ENCODE measurements at places on chromosomes 13 and 19.
A peak's percentile ranks its signal among the peaks of the same experiment; 100 is the strongest.

DNA sequence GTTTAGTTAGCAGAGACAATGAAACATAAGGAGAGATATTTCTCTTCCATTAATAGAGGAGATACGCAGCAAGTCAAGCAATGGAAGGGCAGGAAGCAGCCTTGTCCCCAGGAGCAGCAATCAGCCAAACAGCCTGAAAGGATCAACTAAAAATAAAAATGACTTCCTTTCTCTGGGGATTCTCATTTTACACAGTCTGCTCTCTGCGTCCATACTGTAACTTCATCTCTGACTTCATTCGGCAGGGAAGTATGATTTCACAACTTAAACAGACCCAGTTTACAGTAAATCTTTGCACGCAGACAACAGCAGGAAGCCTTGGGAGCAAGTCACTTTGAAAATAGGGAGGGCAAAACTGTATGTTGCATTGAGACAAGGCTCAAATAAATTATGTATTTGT lies 826.7 kb downstream of the DIAPH3 start:
- DNase-seq, result no peak

GRCh38 chr13:59643906-59644626 lies 519.7 kb downstream of the DIAPH3 start:
- no peak for DNase-seq

DNA sequence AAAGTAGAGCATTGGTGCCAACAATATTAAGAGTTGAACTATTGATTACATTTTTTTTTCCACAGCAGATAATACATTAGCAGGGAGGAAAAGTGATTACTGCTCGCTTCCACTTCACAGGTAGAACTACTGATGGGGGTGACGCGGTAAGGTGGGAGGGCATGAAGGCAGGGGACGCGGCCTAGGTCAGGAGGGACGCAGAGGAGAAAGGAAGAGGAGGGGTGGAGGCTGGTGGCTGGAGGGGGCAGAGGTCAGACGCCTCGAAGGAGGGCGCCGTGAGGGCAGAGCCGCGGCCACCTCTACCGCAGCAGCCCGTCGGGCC lies 287 bp upstream of the B3GLCT start:
- DNase-seq, result no peak

DNA sequence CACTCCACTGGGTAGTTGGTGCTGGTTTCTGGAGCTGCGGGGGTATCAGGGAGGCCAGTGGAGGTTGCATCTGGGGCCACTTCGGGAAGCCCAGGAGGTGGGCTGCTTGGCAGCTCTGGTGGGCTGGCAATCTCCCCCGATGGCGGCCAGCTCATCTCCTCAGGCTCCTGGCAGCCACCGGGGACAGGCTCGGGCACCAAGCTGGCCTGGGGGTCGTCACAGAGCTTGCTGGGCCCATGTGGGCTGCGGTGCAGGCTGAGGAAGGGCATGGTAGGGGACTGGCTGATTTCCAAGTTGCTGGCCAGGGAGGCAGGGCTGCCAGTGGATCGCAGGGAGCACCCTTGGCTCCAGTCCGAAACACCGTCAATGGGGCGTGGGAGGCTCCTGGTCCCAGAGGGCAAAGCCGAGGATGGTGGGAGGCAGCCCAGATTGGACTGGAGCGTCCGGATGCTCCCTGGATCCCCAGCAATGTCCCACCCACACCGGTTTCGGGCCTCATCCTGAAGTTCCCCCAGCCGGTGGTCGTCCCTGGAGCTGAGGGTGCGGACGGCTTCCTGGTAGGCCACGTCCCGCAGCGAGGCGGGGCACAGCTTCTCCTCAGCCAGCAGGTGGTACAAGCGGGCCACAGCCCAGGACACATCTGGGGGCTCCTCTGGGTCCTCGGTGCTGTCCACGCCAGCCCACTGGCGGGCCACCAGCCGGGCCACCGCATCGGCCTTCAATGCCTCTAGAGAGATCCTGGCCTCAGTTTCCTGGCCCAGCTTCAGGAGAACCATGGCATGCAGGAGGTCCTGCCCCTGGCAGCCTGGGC lies 13.8 kb downstream of the TICAM1 start:
- DNase-seq, result no peak

- peak; percentile 25 for DNase-seq
Observed at GRCh38 chr13:95494082-95494681, 58.3 kb upstream of the CLDN10 start.

GRCh38 chr19:55353803-55354697 lies 469 bp downstream of the COX6B2 start:
- DNase-seq, result peak; percentile 68

GRCh38 chr19:51760697-51761356 lies at the start of gene FPR2:
Gene FPR2 (plus strand): TSS chr19:51761180. CDS start chr19:51768659, 7,479 bp downstream.
- DNase-seq, result no peak

- no peak for DNase-seq
Observed at GRCh38 chr13:50866817-50867636, 23.5 kb upstream of the DLEU7 start.

DNA sequence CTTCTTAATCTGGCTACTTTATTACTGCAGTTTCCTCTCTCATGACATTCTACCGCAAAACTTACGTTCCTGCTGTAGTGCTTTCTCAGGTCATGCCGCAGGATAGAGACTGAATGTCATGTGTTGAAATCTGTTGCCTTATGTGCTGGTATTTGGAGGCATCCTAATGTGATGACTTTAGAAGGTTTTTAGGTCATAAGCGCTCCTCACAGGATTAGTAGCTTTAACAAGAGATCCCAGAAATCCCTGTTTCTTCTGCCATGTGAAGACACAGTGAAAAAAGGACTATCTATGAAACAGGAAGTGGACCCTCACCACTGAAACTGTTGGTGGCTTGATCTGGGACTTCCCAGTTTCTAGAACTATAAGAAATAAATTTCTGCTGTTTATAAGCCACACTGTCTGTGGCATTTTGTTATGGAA lies 209.3 kb downstream of the LACC1 start:
- DNase-seq, result no peak

DNA sequence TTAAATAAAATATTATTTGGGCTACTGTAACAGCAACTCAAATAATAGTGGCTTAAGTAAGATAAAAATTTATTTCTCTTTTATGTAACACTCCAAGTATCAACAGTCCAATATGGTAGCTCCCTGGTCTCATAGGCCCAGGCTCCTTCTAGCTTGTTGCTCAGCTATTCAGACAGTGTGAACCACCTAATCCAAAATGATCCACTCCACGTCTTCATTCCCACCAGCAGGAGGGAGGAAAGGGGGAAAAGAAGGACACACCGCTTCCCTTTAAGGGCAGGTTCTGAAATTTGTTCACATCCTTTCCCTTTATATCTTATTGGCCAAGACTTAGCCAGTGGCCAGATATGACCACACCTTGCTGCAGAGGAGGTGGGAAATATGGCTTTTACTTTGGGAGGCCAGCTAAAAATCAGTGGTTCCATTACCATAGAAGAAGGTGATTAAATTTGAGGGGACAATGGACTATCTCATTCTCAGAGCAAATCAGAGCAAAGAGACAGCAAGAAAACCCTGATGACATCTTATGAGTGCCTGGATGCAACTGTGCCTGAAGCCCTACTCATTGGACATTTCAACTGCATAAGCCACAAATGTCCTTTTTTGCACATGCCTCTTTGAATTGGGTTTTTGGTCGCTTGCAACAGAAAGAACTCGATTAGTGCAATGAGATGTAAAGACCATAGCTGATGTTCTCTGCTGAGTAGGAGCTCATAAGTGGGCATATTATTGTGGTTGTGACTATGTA lies 7.0 kb upstream of the EPOR start:
- no peak for DNase-seq

GRCh38 chr19:3722443-3723109 lies 14.4 kb downstream of the TJP3 start:
- no peak for DNase-seq

DNA sequence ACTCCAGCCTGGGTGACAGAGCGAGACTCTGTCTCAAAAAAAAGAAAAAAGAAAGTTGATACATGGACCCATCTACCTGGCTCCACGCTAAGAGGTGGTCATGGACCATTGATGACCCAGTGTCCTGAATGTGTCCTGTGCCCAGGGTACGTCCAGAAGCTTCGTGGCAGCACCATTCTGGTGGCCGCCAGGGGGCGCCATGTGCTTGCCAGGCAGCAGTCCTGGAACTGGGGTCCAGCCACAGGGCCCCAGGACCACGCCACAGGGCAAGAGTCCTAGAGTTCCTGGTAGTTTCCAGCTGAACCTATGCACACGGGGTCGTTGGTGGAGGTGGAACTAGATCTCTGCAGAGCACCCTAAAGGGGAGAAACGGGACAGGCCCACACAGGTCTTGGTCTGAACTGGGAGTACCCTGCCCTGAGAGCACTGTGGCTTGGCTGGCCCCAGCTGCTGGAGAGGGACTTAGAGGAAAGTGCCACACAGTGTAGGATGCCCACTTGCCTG lies 19.9 kb upstream of the FBXO27 start:
- DNase-seq, result no peak

GRCh38 chr13:24672141-24673132 lies 7.8 kb upstream of the ATP12A start:
- no peak for DNase-seq

DNA sequence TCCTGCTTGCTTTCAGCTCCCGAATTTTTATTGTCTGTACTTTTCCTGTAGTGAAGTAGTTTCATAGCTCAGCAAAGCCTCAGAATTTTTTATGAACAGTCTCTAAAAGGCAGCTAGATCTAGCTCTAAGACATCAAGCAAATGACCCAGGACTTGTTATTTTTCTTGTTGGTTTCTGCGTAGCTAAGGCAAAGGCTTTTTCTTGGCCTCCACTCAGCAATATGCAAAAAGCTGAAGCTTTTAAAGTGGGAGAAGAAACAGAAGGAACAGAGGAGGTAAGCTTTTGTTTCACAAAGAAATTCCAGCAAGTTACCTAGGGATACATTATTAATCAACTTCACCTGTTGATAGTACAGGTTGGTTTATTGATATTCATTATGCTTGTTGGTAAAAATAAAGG lies 235.9 kb downstream of the PCDH20 start:
- DNase-seq, result no peak

DNA sequence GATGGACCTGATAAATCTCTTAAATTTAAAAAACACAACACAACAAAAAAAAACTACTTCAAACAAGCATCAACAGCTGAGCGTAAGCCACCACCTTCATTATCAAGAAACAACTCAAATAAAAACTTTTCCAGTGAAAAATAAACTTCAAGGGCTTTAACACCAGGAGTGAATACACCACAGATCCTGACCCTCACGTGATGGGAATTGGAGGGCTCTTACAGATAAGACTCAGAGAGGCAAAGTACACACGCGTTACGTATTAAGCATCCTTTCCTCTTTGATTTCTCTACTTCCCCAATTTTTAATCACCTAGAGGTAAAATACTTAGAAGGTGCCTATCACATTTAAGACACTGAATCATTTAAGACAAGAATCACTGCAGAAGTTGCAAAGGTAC lies 573 bp upstream of the STARD13 start:
- DNase-seq, result no peak

- DNase-seq, result no peak
Observed at GRCh38 chr19:46537136-46538097, 41.8 kb upstream of the PNMA8B start.

DNA sequence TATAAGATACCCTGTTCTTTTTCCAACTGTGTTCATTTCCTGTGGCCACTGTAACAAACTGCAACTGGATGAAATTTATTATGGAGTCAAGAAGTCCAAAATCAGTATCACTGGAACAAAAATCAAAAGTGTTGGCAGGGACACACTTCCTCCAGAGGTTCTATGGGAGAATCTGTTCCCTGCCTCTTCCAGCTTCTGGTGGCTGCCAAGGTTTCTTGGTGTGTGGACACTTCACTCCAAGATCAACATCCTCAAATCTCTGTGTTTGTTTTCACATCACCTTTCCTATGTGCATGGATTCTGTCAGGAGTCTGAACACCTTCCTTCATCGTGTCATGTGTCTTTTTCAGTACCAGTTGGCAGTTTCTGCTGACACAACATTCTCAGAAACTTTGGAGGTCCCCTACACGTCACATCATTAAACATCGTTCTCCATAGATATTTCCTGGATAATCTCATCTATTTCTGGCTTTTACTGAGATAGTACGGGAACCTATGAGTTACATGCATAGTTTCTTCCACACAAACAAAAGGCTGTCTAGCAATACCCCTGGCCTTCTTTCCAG lies 15.2 kb upstream of the EFNB2 start:
- DNase-seq, result no peak

DNA sequence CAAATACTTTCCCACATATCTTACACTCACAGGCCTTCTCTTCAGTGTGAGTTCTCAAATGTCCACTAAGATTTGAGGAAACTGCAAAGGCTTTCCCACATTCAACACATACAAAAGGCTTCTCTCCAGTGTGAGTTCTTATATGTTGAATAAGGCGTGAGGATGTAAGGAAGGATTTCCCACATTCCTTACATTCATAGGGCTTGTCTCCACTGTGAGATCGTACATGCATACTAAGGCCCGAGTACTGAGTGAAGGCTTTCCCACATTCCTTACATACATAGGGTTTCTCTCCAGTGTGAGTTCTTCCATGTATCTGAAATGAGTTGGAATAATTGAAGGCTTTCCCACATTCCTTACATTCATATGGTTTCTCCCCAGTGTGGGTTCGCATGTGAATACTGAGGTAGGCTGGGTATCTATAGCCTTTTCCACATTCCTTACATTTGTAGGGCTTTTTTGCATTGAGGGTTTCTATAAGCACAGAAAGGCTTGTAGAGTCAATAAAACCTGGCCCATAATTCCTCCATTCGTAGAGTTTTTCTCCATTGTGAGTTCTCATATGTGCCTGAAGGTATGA lies 9.6 kb downstream of the ZNF426 start:
- DNase-seq, result no peak

DNA sequence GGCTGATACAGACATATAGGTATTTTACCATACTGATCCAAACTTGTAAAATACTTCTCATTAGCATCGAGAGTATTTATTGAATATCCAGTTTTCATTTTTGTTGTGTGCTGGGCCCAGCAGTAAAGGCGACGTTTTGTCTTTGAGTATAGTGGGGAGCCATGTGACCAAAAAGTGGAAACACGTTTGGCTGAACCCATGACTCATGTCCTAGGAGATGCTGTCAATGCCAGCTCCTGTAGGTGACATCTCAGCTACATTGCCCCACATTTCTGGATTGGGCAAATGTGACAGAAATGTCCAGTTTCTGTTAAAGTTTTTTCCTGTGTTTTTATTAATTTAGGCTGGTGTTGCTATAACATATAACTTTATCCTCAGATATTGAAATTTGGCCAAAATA lies 26.1 kb upstream of the GTF3A start:
- no peak for DNase-seq

GRCh38 chr13:41596190-41596589 lies 138.8 kb downstream of the RGCC start:
- no peak for DNase-seq

DNA sequence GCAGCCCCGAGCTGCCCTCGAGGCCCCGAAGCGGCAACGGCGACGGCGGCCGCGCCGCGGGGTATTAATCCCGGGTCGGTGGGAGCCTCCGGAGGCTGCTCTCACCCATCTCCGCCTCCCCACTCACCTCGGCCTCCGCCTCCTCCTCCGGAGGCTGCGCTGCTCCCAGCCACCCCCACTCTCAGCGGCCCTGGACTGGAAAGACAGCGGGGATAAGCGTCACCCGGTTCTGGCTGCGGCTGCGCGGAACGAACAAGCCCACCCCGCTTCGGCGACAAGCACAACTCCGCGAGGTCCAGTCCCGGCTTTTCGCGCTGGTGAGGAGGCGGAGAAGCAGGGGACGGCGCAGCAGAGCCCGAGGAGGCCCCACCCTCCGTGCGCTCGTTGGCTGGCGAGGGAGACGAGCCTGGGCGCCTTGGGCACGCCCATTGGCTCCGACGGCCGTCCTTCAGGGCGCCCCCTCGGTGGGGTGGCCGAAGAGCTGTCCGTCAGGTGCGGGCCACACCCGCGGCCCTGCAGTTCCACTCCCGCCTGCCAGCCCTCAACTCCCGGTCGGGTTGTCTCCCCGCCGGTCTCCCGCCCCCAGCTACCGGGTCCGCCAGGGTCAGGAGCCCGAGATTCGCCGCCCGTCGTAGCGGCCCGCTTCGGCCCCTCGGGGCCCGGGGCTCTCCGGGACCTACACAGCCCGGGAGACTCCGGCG lies at the start of gene ZMYM5:
ZMYM5 (minus strand) TSS at position 327 of the 701 bp plus-strand sequence. CDS start 11,469 bp downstream, outside the sequence.
- peak; percentile 93 for DNase-seq

Measured in GM18507 (cell line).